ENCODE measurements at places on chromosomes 6 and 20. TPM values are rescaled to one million over a fixed set of nuclear protein-coding genes. Genes with fewer than 3 reads are reported as not detected.
A peak's percentile ranks its signal among the peaks of the same experiment; 100 is the strongest.

- no peak overlapping the region for H3K27ac ChIP-seq
- H3K27me3 ChIP-seq: no peaks in the 10 kb centered on the region
- H3K4me1 ChIP-seq: no peaks in the 10 kb centered on the region
- no peaks in the 10 kb centered on the region for H3K36me3 ChIP-seq
- no peak overlapping the region for H3K4me3 ChIP-seq
Observed at GRCh38 chr6:150458579-150458978, 89.8 kb downstream of the IYD start.

DNA sequence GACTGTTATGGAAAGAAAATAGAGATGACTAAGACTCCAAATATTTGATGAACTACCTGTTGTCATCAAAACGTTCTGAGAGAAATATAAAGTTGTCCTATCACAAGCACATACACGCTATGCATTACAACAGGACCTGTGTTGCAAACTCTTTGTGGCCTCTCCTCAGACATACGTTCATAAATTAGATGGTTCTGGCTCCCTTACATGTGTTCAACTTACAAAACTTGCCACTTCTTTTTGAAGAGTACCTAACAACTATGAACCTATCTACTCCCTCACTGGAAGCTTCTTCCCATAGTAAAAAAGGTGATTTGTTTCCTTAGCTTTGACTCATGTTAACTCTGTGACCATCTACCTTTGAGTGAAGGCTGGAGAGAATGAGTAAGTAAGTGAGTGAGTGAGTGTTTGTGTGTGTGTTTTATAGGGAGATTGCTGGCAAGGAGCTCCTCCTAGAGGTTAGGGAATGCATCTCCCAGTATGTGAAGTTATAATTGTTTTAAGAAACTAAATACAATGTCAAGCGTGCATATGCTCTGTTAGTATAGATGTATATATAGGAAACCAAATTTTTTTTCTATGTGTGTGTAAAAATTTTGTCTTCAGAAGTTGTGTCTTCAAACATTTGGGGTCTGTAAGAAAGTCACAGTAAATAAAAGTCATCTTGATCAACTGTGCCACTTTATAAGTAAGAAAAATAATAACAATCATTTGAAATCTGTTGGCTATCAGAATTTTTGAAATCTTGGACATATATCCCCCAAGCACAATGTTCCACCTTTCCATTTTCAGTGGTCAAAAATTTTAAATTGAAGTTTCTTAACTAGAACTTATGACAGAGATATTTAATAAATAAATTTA lies 1211.1 kb upstream of the GJE1 start:
- no peak overlapping the region for H3K4me3 ChIP-seq
- H3K4me1 ChIP-seq: no peaks in the 10 kb centered on the region
- H3K27me3 ChIP-seq: no peaks in the 10 kb centered on the region
- H3K36me3 ChIP-seq: no peaks in the 10 kb centered on the region

The CST4 gene
- not detected for polyA plus RNA-seq

DNA sequence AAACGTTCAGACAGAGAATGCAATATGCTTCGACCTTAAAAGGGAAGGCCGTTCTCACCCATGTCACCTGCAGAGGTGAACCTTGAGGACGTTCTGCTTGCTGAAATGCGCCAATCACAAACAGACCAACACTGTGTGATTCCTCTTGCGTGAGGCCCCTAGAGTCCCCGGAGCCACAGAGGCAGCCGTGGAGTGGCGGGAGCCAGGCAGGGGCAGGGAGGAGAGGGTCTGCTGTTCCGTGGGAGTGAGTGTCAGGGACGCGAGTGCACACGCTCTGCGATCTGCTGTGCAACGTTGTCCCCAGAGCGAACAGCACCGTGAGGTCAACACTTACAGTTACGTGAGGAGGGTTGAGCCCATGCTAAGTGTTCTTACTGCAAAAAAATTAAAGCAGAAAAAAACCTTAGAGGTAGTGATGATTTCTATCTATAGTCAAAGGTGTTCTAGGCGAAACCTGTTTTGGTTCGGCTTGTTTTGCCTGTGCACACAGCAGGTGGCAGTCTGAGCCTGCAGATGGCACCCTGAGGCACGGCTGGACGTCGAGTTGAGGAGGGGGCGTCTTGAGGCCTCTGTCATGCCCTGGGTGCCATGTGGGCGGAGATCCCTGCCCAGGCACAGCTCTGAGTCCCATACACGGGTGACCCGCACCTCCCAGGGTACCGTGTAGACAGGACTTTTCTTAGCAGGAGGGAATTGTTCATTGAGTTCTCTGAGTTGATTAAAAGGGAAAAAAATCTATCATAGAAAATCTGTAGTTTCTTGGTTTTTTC lies 71.7 kb upstream of the FRMD1 start:
- peak; percentile 64 for DNase-seq
- peaks cover 35% of the 10 kb centered on the region for H3K4me1 ChIP-seq
- no peaks in the 10 kb centered on the region for H3K36me3 ChIP-seq
- H3K27ac ChIP-seq: no peak overlapping the region
- no peaks in the 10 kb centered on the region for H3K27me3 ChIP-seq

GRCh38 chr6:167941822-167942221 lies 55.6 kb upstream of the KIF25 start:
- H3K4me1 ChIP-seq: no peaks in the 10 kb centered on the region
- no peak for DNase-seq
- no peaks in the 10 kb centered on the region for H3K27me3 ChIP-seq
- no peak overlapping the region for H3K4me3 ChIP-seq
- H3K27ac ChIP-seq: no peak overlapping the region

DNA sequence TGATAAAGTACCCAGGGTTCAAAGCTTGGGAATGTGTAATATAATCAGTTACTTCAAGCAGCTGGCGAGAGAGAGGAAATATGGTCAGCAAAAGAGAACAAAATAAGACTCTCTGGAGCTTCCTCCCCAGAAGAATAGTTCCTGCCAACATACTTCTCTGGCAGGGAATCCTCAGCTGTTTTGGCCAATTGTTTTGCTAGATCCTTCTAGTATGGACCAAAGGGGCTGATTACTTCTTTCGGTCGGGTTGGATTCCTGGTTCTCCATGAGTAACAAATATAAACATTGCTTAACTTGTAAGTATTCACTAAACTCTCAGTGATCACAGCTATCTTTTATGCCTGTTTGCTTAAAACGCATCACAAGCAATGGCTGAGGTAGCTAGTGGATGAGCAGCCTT lies 31.4 kb upstream of the FBXO9 start:
- H3K27ac ChIP-seq: peak overlapping the region; percentile 67
- H3K4me3 ChIP-seq: no peak overlapping the region
- DNase-seq: no peak
- H3K27me3 ChIP-seq: no peaks in the 10 kb centered on the region
- peaks cover 21% of the 10 kb centered on the region for H3K4me1 ChIP-seq

The PTCHD4 gene
- 0.03 TPM for polyA plus RNA-seq

Measured in sigmoid colon (tissue), 7 donors.